ENCODE measurements at places on chromosomes 4 and X.

GRCh38 chrX:136580316-136580715, 48.3 kb downstream of the VGLL1 start:
- no peak for DNase-seq

DNA sequence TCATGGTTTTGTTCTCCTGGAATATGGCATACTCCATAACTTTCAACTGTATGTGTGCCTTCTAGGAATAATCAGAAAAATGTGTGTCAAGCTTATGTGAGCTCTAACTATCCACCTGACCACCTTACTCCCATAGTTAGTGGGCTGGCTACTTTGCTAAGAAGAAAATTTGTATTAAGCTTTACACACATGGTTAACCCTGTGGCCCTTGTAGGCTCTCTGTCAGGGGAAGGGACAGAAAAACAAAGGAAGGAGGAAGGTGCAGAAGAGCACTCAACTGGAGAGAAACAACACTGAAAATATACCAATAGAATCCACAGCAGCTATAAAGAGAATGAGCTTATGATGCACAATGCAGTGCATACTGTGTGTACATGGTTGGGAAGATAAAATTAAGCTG, 84.6 kb downstream of the PPP3CA start:
- no peak for DNase-seq

DNA sequence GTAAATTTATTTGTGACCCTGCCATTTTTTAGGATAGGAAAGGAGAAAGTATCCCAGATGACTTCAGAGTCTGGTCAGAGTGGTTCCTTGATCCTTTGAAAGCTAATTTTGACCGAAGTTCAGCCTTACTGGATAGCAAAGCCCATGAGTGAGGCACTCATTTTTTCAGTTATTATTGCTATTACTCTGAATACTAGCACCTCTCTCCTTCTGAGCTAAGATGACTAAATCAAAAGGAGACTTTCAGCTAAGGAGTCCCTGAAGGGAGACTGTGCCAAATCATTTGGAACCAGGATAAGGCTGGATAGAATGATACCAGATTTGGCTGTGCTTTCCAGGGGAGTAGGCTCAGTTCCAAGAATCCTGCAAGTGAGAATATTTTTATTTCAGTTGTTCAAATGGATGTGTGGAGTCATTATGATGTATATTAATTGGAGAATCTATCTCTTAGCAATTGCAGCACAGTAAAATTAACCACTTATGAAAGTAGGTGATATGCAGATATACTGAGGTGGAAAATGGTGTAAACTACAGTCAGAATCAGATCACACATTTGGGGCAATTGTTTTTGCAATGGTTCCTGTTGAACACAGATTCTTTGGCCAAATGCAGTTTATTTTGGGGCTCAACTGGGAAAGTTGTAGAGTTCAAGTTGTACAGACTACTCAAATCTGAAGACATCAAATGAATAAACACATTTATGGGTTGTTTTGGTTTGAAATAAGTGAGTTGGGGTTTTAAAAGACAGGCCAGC, 1.2 kb downstream of the P2RY10 start:
- DNase-seq, result no peak

DNA sequence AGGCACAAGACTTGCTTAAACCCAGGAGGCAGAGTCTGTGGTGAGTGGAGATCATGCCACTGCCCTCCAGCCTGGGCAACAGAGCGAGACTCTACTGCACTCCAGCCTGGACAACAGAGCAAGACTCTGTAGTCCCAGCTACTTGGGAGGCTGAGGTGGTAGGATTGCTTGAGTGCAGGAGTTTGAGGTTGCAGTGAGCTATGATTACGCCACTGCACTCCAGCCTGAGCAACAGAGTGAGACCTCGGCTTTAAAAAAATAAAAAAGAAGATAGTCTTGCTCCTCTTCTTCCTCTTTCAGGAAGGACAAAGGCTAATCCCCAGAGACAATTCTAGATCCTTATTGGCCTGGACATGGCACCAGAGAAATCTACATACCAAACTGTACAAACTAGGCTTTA, 5.7 kb upstream of the PPEF2 start:
- no peak for DNase-seq

GRCh38 chr4:24887881-24888430, 24.9 kb downstream of the CCDC149 start:
- DNase-seq, result no peak

DNA sequence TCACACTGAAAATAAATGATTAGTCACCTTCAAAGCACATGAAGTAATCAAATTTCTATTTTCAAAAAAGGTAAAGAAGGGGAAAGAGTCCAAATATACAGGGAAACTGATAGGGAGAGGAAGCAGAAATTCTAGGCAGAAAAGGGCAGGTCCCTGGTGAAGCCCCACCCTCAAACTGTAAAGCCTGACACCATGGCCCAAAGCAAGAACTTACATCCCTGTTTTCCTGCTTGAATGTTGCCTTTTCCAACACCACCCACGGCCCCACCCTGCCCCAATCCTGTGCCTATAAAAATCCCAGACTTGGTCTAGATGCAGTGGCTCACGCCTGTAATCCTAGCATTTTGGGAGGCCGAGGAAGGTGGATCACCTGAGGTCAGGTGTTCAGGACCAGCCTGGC, 361.8 kb downstream of the PPP3CA start:
- DNase-seq, result no peak

Measured in fibroblast of skin of right quadriceps (primary cell).